ENCODE measurements at places on chromosomes 2 and 18.
A peak's percentile ranks its signal among the peaks of the same experiment; 100 is the strongest.

DNA sequence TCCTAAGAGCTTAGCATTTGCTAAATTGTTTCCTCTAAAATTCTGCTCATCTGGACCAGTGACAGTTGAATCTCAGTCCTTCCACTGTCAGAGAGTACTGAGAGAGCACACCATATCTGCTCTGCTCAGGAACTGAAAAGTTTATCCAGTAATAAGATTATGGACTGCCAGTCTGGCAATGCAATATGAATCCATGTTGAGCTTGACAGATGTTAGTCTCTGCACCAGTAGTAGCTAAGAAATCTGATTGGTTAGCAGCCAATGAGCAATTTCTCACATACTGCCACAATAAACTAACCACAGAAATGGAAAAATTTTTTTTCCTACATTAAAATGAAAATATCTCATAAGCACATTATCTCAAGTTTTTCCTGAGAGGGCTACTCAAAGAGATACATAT lies 2.3 kb downstream of the PRKD3 start:
- DNase-seq: no peak

GRCh38 chr2:199470361-199470671 lies 12.6 kb upstream of the SATB2 start:
- no peak for DNase-seq

DNA sequence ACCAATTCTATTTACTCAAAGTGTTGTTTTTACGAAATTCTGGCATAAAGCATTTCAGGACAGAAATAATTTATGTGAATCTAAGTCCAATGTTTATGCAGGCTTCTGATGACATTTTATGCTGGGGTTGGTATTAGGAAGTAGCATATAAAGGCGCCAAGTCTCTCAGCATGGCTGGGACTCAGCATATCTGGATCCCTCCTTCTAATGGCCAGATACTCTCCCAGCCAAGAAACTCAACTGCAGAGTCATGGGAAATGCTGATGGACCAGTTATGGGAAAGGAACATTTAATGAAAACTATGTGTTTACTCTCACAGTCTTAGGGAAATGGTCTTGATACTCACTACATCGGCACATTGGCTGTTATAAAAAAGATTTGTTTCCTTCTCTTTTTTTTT lies 392.2 kb downstream of the ARHGAP15 start:
- DNase-seq: no peak

- DNase-seq: no peak
Observed at GRCh38 chr2:229810786-229811185, 96.4 kb upstream of the DNER start.

GRCh38 chr2:8352296-8352695 lies 329.6 kb upstream of the ID2 start:
- no peak for DNase-seq

DNA sequence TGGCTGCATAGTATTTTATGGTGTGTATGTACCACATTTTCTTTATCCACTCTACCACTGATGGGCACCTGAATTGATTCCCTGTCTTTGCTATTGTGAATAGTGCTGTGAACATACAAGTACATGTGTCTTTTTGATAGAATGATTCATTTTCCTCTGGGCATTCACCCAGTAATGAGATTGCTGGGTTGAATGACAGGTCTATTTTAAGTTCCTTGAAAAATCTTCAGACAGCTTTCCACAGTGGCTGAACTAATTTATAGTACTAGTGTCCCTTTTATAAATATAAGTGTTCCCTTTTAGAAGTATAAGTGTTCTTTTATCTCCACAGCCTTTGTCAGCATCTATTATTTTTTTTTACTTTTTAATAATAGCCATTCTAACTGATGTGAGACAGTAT lies 303.9 kb upstream of the EPHA4 start:
- DNase-seq: no peak

GRCh38 chr18:77082316-77082955 lies 50.1 kb downstream of the MBP start:
- DNase-seq: no peak

DNA sequence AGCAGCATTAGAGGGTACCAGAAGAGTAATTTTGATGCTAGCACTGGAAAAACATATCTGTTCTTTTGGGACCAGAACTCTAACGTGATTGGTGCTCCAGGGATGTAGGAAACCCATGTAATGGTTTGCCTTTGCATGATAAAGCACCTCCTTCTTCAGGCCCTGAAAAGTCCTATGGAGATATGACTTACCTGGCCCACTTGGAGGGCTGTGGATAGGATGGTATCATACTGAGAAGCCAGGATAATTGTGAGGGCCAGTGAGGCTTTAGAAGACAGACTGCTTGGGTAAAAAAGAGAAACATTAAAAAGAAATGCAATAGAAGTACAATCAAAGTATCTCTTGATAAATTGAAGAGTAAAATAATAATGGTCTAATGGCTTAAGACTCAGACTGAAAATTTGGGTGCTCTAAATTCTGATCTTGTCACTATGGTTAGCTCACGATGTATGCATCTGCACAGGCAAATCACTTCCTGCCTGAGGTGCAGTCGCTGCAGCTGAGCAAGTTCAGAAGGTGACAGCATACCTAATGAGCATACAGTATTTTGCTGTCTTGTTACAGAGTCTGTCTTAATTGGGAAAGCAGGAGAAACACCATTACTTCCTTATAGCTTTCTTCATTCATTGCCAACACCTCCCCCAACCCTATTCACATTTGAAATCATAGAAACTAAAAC lies 371.5 kb downstream of the NUP35 start:
- no peak for DNase-seq

DNA sequence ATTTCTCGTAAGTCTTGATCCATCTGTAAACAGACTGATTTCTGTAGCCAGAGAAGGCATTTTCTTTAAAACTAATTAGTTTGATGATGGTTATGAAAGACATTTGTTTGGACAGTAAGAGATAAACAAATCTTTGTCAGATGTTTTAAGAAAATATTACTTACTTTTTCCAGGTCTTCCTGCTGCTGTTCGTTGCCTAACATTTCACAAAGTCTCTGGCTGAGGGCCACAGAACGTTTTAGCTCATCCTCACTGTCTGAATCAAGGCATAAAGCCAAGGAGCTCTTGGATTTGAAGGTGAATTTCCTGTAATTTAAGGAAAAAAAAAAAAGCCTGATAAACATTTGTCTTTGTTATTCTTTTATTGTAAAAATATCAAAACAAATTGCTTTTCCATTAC lies 57.8 kb downstream of the VIL1 start:
- DNase-seq: no peak

DNA sequence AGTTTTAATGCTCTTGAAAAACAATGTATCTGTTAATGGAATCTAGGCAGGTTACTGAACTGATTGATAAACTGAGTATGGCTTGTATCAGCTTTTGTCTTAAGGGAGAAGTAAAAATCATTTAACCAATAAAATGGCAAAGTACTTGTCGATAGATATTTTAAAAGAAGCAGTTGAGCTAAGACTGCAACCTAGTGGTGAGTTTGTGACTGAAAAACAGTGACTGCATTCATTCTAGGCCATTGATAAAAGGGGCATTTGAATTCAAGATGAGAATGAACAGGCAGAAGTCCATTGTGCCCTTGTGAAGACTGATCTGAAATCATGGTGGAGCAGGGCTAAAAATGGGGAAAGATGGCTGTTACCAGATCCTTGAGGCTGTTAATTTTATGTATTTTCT lies 59.4 kb upstream of the MSTN start:
- no peak for DNase-seq

- DNase-seq: no peak
Observed at GRCh38 chr18:80173060-80173459, 64.0 kb downstream of the ADNP2 start.

- DNase-seq: no peak
Observed at GRCh38 chr2:178478439-178479274, at the start of gene FKBP7. Gene FKBP7 (minus strand): TSS chr2:178478600. CDS start chr2:178478499, 101 bp downstream.

DNA sequence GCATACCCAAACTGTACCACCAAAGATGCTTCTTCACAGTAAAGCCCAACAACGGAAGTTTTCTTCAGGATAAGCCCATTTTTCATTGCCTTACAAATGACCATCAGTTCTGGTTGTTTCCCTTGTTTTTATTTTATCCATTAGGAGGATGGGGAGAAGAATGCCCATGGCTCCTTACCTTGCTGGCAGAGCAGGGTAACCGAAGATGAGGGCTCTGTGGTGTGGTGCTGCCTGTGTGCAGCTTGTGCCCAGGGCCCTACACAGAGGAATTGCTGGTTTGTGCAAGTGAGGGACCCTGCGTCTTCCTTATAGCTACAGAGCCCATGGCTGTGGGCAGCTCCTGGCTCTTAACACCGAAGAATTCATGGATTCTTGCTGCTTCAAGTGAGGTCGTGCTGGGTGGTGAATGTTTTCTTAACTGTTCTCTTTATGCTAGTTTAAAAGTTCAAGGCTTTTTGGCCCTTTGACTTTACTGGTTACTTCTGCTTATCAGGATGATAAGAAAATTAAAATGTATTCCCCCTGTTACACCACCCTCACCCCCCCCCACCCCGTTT lies 110.6 kb downstream of the MAP4K4 start:
- DNase-seq: no peak

- no peak for DNase-seq
Observed at GRCh38 chr2:170013802-170014551, 164.0 kb upstream of the MYO3B start.

- DNase-seq: no peak
Observed at GRCh38 chr2:239948100-239948881, 76.9 kb downstream of the NDUFA10 start.

DNA sequence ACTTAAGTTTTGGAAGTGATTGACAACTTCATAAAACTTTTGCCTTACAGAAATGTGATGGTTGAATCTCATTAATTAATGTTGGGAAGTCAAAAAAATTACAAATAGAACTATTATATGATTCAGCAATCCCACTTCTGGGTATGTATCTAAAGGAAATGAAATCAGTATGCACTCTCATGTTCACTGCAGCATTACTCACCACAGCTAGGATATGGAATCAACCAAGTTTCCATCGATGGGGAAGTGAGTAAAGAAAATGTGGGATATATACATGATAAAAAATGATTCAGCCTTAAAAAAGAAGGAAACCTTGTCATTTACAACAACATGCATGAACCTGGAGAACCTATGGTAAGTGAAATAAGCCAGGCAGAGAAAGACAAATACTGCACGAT lies 112.4 kb upstream of the WDR75 start:
- DNase-seq: no peak

DNA sequence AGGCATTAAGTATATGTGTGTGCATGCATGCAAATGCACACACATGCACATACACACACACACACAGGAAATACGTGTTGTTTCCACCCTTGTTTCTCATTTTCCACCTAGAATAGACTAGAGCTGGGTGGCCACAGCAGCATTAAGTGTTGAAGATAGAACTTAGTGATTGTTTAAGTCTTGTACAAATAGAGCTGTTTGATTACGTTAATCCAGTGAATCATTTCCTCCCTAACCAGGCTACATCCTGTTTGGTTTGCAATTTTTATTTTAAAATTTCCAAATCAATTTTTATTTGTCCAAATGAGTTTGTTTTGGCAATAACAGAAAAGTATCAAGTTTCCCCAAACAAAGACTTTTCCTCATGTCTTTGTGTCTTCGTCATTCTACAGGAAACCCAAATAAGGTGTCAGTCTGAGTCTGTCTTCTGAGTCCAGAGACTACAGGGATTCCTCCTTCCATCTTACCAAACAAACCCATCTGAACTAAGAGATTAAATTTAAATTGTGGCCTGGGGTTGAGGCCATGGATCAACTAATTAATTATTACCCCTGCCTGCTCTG lies 74.6 kb upstream of the GALNT5 start:
- DNase-seq: peak; percentile 87

DNA sequence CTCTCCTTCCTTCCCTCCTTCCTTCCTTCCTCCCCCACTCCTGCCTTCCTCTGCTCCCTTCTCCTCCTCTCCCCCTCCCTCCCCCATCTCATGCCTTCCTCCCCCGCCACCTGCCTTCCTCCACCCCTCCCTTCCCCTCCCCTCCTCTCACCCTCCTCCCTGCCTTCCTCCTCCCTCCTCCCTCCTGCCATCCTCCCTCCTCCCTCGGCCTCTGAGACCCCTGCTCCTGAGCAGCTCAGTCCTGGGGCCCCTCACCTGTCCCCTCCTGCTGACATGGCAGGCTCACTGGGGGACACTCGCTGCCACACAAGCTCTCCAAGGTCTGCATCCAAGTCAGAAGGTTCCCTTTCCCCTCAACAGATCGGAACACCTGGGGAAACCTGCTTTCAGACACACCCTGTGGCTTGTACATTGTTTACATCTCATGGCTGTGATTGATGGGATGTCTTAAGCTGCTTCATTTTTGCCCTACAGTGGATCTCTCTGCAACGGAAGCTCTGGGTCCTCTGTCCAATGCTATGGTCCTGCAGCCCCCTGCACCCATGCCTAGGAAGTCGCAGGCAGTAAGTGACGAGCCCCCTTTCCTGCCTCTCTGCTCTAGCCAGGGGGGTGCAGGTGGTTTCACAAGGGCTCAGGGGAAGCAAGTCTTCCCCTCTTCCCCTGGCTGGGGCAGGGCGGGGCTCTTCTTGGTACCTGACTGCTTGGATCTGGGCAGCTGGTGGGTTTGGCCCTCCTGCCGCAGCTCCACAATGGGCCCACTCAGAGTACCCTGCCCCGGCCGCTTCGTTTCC lies 22.9 kb downstream of the ITGB1BP1 start:
- no peak for DNase-seq

- DNase-seq: no peak
Observed at GRCh38 chr18:56575819-56576663, 62.4 kb downstream of the TXNL1 start.

- no peak for DNase-seq
Observed at GRCh38 chr18:46920067-46920466, 2.7 kb downstream of the KATNAL2 start.

GRCh38 chr2:16255120-16255519 lies 314.8 kb downstream of the MYCN start:
- no peak for DNase-seq

GRCh38 chr2:220687231-220687843 lies 884.8 kb downstream of the EPHA4 start:
- peak; percentile 1 for DNase-seq

GRCh38 chr2:120294008-120294340 lies 41.3 kb downstream of the RALB start:
- no peak for DNase-seq

GRCh38 chr2:83388804-83389203 lies 1070.3 kb downstream of the SUCLG1 start:
- no peak for DNase-seq

DNA sequence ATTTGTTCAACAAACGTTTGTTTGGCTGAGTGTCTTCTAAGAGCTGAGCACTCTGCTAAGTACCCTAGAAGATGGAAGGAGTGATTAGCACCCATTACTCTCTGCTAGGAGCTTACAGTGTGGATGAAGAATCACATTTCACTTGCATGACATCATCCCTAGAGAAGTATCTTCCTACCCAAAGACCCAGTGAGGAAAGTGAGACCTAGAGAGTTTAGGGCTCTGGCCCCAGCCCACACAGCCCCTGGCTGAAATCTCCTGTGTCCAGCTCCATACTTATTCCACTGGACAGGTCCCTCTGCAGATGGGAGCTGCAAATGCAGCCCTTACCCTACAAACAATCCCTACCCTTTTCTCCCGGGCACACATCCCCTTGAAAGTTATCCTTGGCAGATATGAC lies 26.8 kb upstream of the EPAS1 start:
- DNase-seq: no peak
